Effector memory CD4-positive, alpha-beta T cell (primary cell): ENCODE measurements at places on chromosomes 7 and 10.

GRCh38 chr10:52170776-52171175 is 143.3 kb upstream of the DKK1 start:
- DNase-seq: no peak

DNA sequence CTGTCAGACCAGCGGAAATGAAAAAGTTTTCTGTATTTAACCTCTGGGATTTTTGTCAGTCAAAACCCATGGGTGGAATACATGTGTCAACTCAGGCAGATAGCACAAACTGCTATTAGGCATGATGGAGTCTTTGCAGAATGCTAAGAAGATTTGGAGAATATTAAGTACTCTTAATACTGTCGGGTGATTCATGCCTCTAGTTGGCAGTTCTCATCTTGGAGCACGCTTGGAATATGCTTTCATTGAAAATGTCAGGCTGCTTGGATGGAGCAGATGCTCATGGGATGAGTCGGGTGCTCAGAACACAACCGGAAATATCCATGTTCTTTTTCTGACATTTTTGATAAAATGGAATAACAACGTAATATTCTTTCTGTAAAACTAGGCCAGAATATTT is 27.6 kb upstream of the PRKG1 start:
- no peak for DNase-seq

DNA sequence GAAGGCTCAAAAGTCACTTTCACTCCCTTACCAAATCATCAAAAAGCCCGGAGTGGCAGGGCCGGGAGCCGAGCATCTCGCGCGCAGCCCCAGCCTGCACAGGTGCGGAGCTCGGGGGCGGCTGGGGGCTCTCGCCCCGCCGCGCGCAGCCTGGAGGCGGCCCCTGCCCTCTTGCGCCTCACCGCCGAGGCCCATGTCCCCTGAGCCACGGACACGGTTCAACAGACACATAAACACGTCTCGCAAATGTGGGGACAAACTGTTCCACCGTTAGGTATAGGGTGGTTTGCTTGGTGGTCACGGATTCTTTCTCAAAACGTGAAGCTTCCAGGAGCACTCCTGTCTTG is 700 bp downstream of the GSAP start:
- no peak for DNase-seq

GRCh38 chr7:100686201-100686821 is 7.7 kb downstream of the GIGYF1 start:
- no peak for DNase-seq

DNA sequence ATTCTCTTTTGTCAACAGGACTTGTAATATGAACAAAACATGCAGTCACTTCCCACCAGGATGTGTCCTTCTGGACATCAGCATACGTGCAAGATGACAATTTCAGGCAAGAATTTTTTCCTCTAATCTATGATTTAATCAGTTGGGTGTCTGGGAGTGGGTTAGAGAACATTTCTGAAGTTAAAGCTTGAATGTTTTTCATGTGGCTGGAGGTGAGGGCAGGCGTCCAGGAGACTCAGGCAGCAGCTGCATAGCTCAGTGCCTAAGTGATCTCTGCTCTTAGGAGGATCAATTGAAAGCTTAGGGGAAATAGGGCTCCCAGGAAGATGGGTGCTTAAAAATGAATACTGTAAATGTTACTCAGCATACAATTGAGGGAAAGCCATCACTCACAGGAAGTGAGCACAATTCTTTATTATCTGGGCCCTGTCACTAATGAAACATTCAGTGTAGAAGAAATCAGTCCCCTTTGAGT is 457.6 kb upstream of the KLF6 start:
- DNase-seq: no peak

GRCh38 chr10:74924251-74924963 is 98.0 kb downstream of the KAT6B start:
- no peak for DNase-seq

DNA sequence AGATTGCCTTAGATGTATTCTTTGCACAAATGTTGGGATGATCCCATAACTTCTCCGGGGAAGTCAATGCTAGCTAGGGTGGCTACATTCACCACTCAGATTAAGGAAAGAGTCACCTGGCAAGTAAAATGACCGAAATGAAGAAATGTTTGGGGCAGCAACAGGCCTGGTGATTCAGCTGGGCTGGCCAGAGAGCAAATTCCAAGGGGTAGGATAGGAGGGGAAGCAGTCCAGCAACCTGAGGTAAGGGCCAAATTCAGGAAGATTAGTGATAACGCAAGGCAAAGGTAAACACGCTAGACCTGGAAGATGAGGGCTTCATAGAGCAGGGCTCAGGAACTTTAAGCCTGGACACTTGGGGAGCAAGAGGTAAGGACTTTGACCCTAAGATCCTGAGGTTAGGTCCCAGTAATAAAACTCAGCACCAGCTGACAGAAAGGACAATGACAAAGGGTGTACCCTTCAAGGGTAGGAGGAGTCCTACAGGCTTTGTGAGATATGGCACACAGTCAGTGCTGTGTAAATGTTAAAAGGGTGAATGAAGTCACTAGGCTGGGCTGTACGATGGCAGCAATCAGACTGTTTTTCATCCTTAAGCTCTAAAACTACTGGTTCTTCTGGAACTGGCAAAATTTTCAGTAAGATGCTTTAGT is 22.7 kb upstream of the SMNDC1 start:
- DNase-seq: no peak

DNA sequence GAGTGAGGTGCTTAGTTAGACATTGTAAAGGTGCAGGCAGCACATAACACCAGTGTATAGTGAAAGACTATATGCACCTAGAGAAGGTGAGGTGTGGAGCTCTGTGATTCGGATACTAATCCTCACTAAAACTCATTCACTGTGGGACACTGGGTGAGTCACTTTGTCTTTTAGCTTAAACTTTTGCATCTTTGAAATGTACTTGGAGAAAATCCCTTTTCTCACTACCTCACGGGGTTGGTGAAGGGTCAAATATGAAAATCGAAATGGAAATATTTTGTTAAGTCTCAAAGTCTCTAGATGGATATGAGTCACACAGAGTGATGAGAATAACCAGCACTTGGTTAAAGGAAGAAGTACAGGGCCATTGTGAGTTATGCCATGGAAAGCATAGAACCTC is 38.0 kb downstream of the MDFIC start:
- no peak for DNase-seq

GRCh38 chr7:134120405-134120804 is 6.7 kb upstream of the LRGUK start:
- DNase-seq: no peak

DNA sequence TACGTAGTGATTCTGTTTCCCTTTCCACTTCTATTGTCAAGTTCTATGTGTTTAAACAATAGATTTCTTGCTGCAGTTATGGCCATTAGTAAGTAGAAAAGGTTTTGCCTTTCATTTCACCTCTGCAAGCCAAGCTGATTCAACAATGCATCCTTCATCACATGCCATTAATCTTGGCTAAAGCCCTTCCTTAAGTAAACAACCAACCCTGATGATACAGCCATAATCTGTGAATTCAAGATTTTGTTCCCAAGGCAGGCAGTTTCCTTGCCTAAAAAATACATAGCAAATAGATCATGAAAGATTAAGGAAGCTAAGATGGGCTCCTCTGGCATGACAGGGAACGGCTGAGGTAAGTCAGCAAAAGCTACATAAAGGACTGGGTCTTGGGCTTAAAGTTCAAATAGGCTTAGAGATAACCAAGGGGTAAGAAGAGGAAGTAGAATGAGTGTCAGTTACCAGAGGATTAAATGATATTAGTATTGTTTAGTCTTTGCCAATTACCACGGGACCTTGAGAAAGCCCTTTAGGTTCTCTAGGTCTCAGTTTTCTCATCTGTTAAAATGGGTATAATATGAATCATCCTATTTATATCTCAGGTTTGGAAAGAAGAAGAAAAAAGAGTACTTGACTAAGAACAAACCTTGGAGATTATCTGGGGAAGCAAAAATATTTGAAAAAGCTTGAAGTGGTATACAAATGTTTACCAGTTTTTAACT is 35.9 kb upstream of the ANK3 start:
- no peak for DNase-seq

DNA sequence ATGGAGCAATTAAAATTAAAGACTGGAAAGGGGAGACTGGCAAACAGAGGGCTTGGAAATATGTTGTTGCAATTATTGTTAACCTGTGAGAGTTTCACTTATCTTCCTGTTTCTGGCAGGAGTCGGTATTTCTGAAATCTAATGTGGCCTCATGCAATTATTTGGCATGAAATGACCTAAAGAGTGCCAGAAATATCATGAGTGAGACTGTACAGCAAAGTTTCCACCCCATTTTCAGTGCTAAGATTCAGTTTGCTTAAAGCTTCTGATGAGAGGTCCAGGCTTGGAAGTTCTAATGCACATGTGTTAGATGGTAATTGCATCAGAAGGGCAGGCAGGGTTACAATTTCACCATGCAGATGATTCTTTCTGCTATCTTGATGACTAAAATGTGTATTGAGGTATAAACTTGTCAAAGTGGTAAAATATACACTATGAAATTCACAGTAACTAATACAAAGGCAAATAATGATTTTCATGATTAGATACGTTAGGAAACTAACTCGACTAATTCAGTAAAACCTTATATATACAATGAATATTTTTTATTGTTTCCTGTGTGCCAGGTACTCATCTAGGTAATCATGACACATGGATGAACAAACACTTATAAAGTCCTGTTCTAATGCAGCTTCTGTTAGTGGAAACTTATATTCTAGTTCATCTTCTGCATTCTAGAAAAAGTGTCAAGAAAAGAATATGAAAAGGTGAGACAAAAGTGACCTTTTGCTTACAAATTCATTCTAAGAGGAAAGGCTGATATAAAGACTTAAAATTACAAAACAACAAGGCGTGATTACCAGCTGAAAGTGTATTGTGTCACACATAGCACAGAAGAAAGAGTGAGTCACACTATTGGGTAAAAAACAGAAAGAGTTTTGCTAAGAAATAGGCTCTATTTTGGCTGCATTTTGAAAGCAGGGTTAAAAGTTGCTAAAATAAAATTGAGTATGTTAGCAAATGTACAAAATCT is 533.4 kb upstream of the SEMA3D start:
- DNase-seq: no peak

GRCh38 chr7:54831046-54831643 is 72.1 kb upstream of the SEC61G start:
- DNase-seq: no peak

- DNase-seq: no peak
Measured at GRCh38 chr10:31158011-31158658, 126.5 kb upstream of the ZNF438 start.

GRCh38 chr7:153607354-153607753 is 444.8 kb upstream of the DPP6 start:
- no peak for DNase-seq

- DNase-seq: no peak
Measured at GRCh38 chr10:63434866-63435854, 30.6 kb downstream of the JMJD1C start.

- no peak for DNase-seq
Measured at GRCh38 chr10:32112055-32112454, 55.8 kb upstream of the KIF5B start.

DNA sequence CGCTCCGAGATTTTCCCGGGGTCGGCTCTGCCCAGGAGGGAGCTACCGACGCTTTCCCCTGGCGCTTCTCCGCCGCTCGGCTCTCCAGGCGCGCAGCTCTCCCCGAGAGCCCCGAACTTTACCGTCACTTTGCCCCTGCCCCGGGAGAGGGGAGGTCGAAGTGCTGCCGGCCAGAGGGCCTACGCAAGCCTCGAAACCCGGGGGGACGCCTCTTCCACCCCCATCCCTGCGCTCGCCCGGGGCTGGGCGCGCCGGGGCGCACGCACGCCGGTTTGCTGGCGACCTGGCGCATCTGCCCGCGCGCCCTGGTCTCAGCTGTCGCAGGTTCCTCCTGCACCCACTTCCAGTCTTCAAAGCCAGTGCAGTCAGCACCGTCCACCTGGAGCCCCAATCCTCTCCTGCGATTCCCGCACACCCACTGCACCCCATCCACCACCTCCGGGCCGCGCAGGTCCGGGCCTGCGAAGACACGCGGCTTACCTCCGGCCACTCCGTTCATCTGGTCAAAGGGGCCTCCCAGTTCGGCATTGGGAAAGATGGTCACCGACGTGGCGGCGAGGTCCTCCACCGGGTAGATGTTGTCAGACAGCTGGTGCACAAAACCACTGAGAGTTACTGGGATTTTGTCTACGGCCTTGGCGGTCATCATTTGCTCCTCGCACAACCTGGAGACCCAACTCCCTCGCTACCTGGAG is 638 bp downstream of the EGR2 start:
- DNase-seq: no peak

DNA sequence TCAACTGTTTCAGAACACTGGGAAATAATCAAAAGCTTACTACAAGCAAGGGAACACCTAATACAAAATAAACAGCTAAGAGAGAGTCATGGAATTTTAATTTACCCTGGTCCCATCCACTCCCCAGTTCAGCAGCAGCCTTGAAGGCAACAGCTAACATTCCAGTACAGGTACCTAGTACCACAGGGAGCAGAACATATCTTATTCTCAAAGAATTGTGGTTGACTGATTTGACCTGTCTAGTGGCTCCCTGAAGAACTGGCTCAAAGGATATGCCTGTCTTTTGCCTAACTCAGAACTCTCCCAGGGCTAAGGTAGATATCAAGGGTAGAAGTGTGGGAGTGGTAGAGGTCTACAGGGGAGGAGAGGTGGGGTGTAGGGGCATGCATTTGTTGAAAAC is 32.3 kb downstream of the SMURF1 start:
- DNase-seq: no peak

DNA sequence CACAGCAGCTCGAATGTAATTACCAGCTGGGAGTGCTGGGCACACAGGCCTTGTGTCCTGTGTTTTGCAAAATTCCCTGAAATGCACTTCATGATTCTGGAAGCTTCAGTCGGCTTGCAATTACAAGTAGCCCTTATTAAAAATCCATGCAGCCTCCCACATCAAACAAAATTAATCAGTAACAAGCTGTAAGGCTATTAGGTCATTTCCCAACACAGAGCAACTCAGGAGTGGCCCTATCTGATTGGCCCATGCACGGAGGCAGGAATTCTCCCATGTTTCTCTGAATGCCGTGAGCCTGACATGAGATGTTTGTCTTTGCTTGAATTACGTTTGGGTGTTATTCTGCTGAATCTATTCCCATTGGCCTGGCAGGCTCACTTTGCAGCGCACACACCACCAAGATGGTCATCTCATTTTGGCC is 36.9 kb downstream of the FOXL3 start:
- DNase-seq: no peak

DNA sequence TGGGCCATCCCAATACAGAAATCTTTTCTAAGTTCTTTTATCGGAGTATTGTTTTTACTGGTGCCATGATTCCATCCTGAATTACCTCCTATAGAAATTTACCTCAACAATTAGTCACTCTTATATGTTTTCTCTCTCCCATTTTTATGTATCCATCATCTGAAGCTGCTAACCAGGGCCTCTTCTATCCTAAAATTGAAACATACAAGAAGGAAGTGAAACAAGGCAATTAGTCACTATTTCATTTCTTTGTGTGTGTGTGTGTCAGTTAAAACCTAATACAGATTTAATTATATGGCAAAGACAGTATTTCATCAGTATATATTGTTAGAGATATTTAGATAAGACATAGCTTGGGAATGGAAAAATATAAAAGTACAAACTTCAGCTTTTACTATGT is 148.4 kb upstream of the AHR start:
- no peak for DNase-seq
